ENCODE measurements at places on chromosomes 16 and 17. TPM values are rescaled to one million over a fixed set of nuclear protein-coding genes. Genes with fewer than 3 reads are reported as not detected.

GRCh38 chr16:50302472-50303005, 36.2 kb downstream of the ADCY7 start:
- no peak for DNase-seq

DNA sequence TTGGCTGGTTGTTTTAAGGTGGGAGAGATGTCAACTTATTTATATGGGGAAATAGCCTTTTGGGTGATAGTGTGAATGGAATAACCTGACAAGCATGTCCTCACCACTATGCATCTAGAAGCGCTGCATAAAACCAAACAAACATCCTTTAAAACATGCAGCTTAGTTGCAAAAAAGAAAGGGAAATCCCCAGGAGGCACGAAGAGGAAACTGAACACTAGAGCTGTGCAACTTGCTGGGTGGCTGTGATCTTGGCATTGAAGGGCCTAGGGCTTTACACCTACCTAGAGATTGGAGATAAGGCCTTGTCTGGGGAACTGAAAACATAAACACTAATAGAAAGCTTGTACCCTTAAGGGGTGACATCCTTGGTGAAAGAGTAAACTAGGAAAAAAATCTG, 7.3 kb downstream of the C16orf54 start:
- DNase-seq, result no peak

GRCh38 chr17:75412455-75413317, 7.2 kb upstream of the GRB2 start:
- peak; percentile 91 for DNase-seq

GRCh38 chr16:88926374-88926990, 50.5 kb downstream of the CBFA2T3 start:
- no peak for DNase-seq

DNA sequence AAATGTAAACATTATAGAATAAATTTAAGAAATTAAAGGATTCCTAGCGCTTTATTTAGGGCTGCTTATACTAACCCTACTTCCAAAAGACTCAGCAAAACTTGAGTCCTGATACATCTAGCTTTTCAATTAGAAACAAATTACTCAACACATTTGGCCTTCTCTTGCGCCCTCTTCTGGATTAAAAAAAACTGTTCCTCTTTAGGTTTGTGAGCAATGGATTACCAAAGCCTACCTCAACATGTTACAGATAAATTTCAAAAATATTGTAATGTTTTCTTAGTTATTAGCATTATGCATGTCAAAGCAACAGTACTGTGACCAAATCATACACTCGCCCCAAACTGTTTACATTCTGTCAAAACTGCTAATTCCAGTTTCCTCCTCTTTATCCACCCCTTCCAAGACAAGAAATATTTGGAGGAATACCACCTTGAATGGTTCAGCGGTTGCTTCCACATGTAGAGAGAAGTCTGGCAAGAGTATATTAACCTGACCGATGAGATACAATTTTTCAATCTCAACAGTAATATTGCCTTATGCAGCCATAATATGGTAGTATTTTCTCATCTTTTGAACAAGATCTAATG, 2.7 kb downstream of the NUFIP2 start:
- DNase-seq, result peak; percentile 88

- DNase-seq, result no peak
Observed at GRCh38 chr17:78271419-78272170, 40.2 kb downstream of the TMEM235 start.

Gene ODAD4
- 0.15 TPM for total RNA-seq

DNA sequence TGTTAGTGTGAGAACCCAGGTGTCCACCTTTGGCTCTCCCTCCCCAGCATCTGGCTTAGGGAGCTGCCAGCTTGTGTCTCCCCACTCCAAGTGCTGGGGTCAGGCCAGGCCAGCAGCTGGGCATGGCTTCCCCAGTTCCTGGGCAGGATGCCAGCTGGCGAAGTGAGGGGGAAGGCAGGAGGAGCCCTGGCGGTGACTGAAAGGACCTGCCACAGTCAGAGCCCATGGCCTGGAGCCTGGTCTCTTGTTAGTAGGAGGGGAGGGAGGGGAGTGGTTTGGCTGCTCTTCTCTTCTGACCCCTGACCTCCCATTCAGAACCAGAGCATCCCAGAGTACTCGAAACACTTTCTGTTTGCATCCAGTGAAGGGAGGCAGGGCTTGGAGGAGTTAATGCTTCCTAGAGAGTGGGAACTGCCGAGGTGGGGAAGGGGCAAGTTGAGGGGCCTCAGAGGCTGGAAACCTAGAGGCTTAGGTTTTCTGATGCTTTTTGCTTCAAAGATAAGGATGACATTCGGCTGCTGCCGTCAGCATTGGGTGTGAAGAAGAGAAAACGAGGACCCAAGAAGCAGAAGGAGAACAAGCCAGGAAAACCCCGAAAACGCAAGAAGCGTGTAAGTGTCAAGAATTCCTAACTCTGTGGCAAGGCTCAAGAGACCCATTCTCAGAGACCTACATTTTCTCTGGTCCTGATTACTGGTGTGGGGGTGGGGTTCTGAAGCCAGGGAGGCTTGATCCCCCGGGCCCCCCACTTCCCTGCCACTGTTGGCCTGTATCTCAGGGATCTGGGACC, 772 bp downstream of the CHD3 start:
- DNase-seq, result peak; percentile 97

Measured in SJCRH30 (cell line).